Ureter (tissue), 1 donor: ENCODE measurements at places on chromosomes 4 and X.

DNA sequence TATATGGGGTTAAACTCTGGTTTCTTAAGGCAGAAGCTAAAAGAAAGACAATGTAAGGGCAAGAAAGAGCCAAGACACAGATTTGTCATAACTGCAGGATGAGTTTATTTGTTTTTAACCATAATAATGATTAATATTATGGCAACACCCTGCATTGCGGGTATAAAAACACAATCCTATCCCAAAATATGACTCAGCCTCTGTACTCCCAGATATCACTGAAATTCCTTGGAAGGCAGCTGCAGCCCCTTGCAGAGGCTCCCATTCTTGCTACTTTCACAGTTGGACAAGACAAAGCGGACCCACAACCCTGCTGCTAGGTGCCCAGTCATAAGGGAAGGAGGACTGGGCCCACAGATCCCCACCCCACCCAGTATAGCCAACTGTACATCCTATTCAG is 20.4 kb upstream of the FGF16 start:
- DNase-seq, result no peak

GRCh38 chrX:7943600-7944245 is 16.5 kb upstream of the PNPLA4 start:
- DNase-seq, result no peak

DNA sequence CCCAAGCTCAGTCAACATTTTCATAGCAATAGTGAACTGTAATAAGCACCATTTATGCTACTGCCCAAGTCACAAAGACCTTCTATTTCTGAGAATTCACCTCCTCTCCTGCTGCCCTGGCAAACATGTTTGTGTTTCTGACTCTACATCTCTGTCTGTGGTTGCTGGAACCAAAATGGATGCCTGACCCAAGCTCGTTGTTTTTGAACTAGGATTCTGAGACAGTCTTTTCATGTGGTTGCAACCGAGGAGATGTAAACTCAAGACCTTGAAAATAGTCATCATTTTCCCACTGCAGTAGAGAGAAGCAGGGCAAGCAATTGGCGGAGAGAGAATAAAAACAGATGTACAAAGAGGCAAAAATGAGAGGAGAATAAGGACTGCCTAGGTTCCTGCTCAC is 160.2 kb downstream of the RAB28 start:
- DNase-seq, result no peak

GRCh38 chrX:132668178-132668577 is 179.3 kb upstream of the MBNL3 start:
- no peak for DNase-seq

GRCh38 chr4:11814758-11815157 is 386.1 kb upstream of the HS3ST1 start:
- DNase-seq, result no peak

- no peak for DNase-seq
Measured at GRCh38 chr4:76430519-76431388, 4.3 kb upstream of the SHROOM3 start.

- no peak for DNase-seq
Measured at GRCh38 chr4:2534904-2535375, 1.5 kb upstream of the FAM193A start.

DNA sequence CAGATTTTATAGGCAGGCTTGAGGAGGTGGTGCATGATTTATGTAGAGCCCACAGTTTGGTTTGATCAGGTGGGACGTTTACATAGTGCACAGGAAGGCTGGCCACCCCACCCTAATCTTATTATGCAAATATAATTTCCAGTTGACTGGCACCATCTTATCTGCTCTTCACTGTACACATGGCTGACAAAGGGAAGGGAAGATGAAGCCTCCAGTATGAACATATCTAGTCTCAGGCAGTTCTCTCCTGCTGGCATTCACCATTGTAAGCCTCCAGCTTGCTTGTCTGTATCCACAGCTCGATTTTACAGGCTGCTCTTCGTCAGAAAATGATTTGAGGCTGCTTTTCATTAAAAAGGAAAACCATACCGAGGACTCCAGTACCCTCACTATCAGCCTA is 278.3 kb downstream of the TECRL start:
- DNase-seq, result no peak

- no peak for DNase-seq
Measured at GRCh38 chr4:68997040-68997439, 45.4 kb upstream of the UGT2A3 start.

GRCh38 chrX:131818297-131818936 is 204.7 kb upstream of the STK26 start:
- DNase-seq, result no peak

- no peak for DNase-seq
Measured at GRCh38 chrX:41317477-41318208, 16.3 kb upstream of the DDX3X start.

DNA sequence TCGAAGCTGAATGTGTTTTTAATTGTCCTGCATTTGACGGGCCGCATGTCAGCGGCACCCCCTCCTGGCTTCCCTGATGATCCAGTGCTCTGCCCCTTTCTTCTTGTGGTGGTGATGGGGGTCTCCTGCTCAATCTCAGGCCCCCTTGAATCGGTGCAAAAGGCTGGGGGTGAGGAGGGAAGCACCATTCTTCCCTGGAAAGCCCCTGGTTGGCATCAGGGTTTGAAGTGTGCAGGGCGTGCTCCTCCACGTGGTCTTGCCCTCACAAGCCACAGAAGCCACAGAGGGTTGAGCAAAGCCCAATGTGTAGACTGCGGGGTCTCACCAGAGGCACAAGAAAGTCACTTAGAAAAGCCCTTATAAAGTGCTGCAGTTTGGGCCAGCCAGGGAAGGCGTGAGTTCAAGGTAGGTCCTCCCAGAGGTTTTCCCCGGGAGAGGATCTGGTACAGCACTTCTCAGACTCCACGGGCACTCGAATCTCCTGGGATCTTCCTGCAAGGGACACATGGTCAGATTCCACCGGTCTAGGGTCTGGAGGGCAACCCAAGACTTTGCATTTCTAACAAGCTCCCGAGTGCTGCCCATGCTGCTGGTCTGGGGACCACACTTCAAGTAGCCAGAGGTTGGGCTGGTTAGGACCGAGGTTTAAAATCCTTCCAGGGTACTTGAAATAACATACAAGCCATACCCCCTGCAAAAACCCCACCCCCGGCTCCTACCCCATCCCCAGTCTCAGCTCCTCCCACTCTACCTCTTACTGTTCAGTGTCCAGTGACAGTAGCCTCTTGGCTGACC is 35.1 kb downstream of the PSAPL1 start:
- no peak for DNase-seq

GRCh38 chr4:56282004-56282403 is 105.3 kb downstream of the AASDH start:
- no peak for DNase-seq

GRCh38 chr4:149975172-149975571 is 103.1 kb upstream of the DCLK2 start:
- DNase-seq, result no peak

GRCh38 chrX:29215251-29215650 is 628.0 kb downstream of the IL1RAPL1 start:
- no peak for DNase-seq

DNA sequence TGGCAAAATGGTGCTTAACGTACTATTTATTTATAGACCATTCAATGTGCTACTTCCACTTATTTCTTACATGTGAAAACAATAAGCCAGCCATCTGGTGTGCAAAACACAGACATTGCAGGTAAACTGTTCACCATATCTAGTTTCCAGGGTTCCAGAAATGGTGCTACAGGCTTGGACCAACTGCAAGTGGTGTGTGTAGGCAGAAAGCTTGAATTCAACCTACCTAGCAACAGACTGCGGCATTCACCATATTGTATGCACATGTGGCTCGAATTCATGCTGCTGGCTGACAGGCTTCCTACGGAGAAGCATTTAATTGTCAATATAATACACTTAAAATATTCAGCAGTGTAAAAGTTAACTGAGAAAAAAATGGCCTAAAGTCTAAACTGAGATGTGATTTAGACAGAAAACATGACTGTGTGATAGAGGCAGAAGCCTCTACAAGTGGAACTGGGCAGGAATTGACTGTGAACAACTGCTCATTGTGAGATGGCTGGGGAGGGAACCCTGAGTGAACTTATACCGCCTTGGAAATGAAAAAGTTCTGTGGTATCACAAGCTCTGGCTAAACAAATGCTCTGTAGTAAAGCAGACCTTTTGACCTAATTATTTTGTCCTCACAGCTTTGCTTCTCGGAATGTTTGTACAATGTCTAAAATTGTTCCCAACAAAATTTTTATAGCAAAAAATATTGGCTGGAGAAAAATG is 434.7 kb downstream of the GRIA2 start:
- DNase-seq, result no peak

DNA sequence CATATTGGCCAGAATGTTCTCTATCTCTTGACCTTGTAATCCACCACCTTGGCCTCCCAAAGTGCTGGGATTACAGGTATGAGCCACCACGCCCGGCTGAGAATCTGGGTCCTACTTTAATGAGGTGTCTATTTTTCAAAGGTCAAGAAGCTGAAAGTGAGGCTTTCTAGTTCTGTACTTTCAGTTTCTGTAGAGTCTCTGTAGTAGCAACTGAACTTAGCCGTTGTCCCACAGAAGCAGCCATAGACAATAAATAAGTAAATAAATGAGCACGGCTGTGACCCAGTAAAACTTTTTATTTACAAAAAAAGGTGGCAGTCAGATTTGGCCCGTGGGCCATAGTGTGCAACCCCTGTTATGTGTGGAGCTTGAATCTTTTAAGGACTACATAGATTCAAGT is 92.0 kb downstream of the FNIP2 start:
- no peak for DNase-seq

GRCh38 chr4:154973244-154974035 is 192.4 kb downstream of the RBM46 start:
- no peak for DNase-seq

GRCh38 chr4:151614561-151614960 is 146.2 kb downstream of the GATB start:
- DNase-seq, result no peak

- no peak for DNase-seq
Measured at GRCh38 chrX:107804427-107804826, 21.2 kb upstream of the MID2 start.

GRCh38 chrX:30806187-30806728 is 82.8 kb downstream of the TAB3 start:
- no peak for DNase-seq

- DNase-seq, result no peak
Measured at GRCh38 chrX:24266996-24267395, 46.9 kb downstream of the SUPT20HL2 start.

DNA sequence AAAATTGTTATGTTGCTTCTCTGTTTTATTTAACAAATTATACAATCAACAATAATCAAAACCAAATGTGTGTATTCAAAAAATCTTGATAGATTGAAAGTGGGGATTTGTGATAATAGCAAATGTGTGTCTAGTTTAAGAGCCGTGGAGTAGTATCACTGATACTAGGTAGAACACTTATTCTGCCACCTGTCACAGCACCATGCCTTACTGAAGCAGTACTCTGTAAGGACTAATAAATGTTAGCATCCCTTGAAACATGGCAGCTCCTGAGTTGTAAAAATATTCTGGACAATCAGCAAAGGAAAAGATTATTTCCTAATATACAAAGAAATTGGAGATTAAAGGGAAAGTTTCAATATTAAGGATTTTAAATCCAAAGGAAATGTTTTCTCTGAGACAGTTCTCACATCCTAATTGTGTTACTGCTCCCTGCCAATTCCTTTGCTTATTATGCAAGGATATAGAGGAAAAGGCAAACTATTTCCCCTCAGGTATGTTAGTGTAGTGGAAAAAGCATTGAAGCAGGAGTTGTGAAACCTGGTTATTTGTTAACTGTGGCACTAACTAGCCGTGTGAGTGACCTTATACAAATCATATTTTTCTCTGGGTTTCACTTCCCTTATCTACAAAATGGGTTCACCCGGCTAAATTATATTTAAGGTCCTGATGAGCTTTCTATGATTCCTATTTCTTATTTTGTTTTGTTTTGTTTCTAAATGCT is 303.1 kb downstream of the ARHGAP24 start:
- no peak for DNase-seq

DNA sequence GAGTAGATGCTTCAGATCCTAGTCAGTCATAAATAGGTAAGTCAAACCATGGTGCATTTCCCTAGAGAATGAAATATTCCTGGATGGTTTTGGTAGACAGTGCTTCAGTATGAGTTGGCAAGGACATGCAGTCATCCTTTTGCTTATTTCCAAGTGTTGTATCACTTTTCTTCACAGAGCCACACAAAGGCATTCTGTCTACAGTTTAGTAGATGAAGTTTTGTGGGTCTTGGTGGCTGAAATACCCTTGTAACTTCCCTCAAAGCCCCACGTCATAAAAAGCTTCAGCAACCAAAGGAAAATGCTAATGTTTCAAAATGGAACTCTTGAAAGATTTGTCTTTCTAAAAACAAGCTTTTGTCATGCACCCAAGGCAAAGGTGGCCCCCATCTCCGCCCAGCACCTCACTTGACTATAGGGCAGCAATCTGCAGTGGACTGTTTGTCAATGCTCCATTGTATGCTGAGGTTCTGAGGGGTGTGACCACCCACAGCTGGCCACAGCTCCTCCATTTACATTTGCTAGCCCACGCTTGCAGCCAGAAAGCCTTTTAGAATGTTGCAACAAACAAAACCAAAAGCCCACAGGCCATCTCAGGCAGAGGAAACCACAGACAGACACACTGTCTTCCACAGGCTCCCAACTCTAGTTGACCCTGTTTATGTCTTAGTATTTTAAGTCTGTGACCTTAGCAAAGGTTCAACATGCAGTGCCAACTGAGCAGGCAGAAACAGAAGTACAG is 87.1 kb upstream of the FAM9C start:
- no peak for DNase-seq

- no peak for DNase-seq
Measured at GRCh38 chr4:110474481-110474880, 1.5 kb upstream of the ENPEP start.

DNA sequence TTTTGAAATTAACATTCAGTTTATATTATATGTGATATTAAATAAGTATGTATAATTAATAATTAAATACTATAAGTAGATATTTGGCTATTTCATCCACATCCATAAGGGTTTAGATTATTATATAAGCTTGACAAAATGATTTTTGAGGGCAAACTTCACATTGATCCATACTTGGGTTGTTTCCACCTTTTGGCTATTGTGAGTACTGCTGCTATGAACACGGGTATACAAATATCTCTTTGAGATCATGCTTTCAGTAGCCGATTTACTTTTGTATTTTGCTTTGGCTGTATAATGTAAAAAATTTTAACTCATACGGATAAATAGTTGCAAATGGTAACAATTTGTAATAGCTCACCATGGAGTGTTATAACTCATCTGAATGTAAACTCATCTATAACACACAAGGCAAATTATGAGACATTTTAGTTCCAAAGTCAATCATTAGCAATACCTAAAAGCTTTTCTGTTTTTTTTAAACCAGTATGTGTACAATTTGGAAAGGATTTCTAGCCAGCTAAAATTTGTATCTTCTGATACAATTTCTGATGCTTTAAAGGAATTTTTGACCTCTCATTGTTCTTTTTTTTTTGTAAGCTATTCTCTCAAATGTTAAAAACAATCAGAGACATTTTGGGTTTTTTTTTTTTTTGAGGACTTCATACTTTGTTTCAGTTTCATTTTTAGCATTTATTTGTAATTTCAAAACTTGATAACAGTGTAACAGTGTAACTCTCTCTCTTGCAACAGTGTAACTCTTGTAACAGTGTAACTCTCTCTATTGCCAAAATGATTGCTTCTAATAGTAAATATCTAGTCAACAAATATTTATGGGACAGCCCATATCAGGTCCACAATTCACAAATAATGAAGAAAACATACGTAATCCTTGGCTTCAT is 51.8 kb upstream of the ARX start:
- no peak for DNase-seq
